CD4-positive, alpha-beta memory T cell (primary cell): ENCODE measurements at places on chromosomes 16 and 17.

DNA sequence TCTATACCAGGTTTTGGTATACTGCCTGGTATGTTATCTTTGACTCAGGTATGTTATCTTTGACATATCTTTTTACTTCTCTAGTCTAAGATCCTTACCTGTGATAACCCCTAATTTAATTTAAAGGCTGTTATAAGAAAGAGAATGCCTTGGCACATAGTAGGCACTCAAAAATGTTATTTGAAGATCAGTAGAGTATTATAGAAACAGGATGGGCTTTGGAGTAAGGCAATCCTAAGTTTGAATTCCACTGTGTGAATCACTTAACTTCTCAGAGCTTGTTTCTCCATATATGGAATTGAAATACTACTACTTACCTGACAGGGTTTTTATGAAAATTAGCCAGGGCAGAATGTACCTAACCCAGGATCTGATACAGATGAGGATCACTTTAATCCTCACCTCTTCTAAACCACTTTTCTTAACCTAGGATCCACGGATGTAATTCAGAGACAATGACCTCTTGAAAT is 1.2 kb downstream of the BRIP1 start:
- DNase-seq = no peak

DNA sequence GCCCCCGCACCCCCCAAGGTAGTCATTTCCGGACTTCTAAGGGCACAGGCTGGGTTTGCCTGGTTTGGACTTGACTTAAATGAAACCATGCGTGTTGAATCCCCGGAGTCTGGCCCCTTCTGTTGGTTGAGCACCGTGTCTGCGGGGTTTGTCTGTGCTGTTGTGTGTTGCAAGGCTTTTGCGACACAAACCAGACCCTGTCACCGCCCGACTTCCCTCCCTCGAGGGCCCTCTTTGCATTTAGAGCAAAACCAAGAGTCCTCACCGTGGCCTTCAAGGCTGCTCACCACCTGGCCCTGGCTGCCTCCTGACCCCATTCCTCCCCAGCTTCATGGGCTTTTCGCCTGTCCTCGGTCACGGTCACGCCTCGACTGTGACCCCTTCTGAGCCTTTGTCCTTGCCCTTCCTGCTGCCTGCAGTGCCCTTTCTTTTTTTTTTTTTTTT is 7.4 kb downstream of the CRISPLD2 start:
- DNase-seq = no peak

DNA sequence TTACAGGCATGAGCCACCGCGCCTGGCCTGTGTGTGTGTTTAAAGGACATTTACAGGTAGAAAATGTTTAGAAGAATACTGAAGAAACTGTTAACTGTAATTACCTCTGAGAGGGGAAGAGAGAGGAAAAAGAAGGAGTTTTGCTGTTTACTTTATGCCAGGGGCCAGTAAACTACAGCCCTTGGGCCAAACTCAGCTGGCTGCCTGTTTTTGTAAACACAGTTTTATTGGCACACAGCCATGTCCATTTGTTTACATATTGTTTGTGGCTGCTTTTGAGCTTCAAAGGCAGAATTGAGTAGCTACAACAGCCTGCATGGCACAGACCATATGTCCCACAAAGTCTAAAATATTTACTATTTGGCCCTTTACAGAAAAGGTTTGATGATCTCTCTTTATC is 76.4 kb downstream of the GPR139 start:
- DNase-seq = no peak

GRCh38 chr16:72604375-72604774 is 432.4 kb upstream of the PMFBP1 start:
- DNase-seq = no peak

GRCh38 chr17:76092526-76093413 is 10.8 kb downstream of the EXOC7 start:
- DNase-seq = no peak

- DNase-seq = no peak
Observed at GRCh38 chr16:58211245-58211644, 13.3 kb upstream of the CSNK2A2 start.

GRCh38 chr17:66308856-66309255 is 6.4 kb downstream of the PRKCA start:
- DNase-seq = no peak

DNA sequence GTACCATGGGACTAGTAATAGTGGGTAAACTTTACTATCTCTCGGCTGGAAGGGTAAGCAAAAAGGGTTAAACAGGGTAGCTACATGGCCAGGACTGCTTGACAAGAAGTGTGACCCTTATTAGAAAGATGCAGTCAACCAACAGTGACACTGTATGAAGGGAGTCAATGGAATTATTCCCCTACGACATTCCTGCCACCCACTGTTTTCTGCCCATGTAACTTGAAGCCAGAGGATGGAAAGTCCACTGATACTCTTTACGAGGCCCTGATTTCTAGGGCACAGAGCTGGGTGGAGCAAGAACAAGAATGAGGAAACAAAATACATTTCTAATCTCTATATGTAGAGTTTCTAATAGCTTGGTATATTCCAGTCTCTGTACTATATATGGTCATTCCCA is 1102.5 kb downstream of the CDH11 start:
- no peak for DNase-seq

- DNase-seq = no peak
Observed at GRCh38 chr17:7711051-7711755, 6.2 kb downstream of the EFNB3 start.
